ENCODE measurements at places on chromosomes 1 and 21.

- no peak for DNase-seq
Observed at GRCh38 chr1:53595906-53596305, 136.7 kb downstream of the DMRTB1 start.

- no peak for DNase-seq
Observed at GRCh38 chr1:14824314-14824915, 225.9 kb downstream of the KAZN start.

GRCh38 chr21:42779431-42779861 is 99.9 kb downstream of the WDR4 start:
- DNase-seq = no peak

DNA sequence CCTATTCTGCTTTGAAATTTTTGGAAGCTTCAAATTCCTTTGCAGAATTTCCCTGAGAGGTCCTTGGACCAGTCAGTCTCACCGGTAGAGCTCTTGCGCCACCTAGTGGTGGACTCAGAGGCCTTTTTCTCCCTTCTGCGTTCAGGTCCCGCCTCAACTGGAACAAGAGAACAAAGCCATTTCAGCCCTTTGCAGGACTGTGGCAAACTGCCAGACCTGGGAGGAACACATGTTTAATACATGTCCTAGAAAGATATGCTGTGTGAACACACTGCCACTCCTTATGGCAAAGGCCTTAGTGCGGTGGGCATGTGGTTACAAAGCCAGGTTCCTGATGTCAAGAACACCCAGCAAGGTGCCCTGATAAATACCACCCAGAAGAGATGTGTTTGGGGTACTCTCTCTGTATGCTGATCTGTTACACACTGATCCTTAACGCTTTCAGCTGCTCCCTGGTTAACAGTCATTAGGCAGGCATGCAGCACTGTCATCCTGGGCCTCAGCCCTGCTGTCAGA is 82.2 kb upstream of the SSX2IP start:
- DNase-seq = peak; percentile 49

- no peak for DNase-seq
Observed at GRCh38 chr1:227729144-227729880, 5.8 kb downstream of the JMJD4 start.

DNA sequence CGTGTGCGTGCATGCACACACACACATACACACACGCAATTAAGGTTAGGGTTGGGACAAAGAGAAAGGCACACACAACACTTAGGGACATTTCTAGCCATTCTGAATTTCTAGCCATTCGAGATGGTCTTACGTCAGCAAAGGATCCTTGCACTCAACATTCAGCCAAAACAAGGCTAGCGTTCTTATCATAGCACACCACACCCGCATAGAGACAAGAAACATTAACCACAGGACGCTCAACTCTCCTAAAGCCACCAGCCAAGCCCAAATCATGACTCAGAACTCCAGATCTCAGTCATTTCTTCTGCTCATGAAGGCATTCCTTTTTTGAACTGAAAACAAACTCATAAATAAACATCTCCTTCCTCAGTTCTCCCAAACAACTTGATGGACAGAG is 106.8 kb downstream of the LMO4 start:
- DNase-seq = no peak

DNA sequence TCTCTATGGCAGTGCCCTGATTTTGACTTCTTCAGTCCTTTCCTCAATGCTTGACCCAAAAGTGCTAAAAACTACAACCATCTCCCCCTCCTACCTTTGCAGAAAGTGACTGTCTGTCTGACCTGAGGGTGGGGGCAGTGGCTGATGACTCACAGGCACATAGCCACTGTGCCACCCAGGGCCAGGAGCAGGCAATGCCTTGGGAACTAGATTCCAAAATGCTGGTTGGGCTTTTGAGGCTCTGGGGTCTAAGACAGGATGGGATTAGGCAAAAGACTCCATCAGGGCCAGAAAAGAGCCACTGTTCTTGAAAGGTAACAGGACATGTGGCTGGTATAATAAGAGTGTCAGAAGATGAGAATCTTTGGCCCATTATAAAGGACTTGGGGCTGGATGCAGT is 129.5 kb upstream of the KIAA0040 start:
- no peak for DNase-seq

GRCh38 chr1:235156265-235156664 is 4.8 kb downstream of the RBM34 start:
- DNase-seq = no peak

GRCh38 chr1:208557046-208557722 is 313.0 kb upstream of the PLXNA2 start:
- DNase-seq = no peak

DNA sequence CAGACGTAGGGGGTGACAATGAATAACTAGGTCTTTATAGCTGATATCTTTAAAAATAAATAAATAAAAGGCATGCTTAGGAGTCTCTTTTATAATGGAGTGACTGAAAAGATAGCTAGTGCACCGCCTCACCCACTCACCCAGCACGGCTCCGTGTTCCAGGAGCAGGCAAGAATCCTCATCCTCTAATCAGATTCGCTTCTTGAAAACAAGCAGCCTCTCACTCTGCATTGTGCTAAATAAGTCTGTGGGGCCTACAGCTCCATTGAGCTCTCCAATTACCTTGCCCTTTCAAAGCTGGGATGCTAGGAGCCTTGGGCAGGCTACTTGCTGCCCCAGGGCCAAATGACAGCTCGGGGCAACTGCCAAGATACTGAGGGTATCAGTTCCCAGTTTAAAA is 91.5 kb downstream of the TIAM1 start:
- no peak for DNase-seq

- no peak for DNase-seq
Observed at GRCh38 chr1:195481293-195481692, 1126.9 kb downstream of the KCNT2 start.

DNA sequence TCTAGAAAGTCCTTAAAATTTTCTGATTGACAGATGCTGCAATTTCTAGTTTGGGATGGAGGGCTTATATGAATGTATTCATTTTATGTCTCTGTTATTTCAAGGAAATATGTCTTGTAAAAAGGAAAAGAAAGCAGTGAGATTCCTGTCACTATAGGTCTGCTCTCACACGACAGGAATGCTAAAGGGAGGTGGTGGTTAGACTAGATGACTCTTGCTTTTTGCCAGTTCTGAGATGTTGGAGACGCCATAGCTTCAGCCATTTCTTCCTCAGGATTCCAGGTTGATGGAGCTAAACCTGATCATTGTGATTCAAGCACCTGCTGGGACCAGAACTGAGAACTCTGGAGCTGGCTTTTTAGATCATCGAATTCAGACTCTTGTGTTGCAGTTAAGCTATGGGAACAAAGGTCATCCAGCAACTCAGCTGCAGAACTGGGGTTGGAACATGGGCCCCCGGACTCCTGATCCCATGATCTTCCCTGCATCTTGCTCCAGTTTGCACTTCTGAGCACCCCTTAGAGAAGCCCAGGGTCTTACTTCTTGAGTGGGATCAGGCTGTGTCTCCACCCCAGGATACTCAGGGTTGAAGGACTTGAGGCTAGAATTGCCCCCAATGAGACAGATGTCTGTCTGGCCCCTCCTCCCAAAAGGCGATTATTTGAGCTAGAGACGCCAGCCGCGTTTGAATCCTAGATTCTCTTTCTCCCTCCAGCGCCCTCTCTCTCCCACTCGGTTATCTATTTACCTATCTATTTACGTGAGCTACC is 46.7 kb upstream of the FOXO6 start:
- DNase-seq = no peak

DNA sequence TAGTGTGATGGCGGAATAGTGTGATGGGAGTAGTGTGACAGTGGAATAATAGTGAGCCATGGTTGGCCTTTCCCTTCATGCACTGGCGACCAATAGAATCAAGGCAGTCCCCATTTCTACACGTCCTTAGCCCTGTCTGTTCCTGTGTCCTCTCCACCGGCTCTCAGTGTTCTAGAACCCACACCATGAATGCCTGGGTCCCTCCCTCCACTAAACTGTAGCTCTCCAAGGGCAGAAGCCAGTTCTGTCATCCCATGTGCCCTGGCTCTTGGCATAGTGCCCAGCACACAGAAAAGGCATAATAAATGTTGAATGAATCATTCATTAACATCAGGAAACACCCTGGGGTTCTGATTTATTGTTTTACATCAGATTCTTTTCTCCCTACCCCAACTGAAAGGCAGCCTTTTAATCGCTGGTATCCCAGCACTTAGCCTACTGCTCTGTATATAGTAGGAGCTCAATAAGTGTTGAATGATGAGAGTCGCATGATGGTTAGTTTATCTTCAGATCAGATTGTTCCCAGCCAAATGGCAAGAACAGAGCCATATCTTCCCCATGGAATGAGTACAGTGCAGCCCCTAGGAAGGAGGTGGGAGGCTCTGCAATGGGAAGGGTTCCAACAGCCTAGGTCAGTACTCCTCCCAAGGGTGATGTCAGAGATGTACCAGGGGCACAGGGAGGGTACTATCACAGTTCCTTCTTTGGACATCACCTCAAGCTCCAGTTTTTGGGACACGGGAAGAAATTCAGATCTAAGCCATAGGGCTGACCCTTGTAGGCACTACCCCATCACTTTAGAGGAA is 325.7 kb downstream of the HHAT start:
- DNase-seq = no peak

DNA sequence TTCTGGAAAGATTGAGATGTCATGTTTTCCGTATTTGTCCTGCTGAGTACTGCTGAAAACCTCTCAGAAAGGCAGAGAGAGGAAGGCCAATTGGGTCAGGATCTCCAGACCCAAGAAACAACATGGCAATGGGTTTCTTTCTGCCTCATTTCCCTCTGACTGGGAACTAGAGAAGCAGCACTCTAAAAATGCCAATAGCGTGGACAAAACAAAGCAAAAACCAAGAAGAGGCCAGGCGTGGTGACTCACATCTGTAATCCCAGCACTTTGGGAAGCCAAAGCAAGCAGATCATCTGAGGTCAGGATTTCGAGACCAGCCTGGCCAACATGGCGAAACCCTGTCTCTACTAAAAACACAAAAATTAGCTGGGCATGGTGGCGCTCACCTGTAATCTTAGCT is 18.3 kb downstream of the TNFRSF9 start:
- DNase-seq = no peak

All from NCI-H748 treated with DMSO at 0.1 percent for 48 hours (cell line).